IMR-90 (cell line): ENCODE measurements at places on chromosomes 12 and 14. TPM values are rescaled to one million over a fixed set of nuclear protein-coding genes. Genes with fewer than 3 reads are reported as not detected.
A peak's percentile ranks its signal among the peaks of the same experiment; 100 is the strongest.

Gene KRT6A
- not detected in 2 replicates for polyA plus RNA-seq

- DNase-seq, result no peak
- no peak overlapping the region for H3K4me3 ChIP-seq
These were observed 8.7 kb upstream of the TMEM63C start for GRCh38 chr14:77172916-77173315.

GRCh38 chr12:111448266-111448830, 42.6 kb downstream of the SH2B3 start:
- peaks cover 13% of the 10 kb centered on the region for H3K4me1 ChIP-seq
- no peak overlapping the region for H3K27ac ChIP-seq

Gene TMEM132D
- not detected in 2 replicates for polyA plus RNA-seq

- H3K27ac ChIP-seq, result no peak overlapping the region
- no peaks in the 10 kb centered on the region for H3K36me3 ChIP-seq
- H3K4me3 ChIP-seq, result no peak overlapping the region
- H3K27me3 ChIP-seq, result no peaks in the 10 kb centered on the region; the same call in none of the 2 replicates
- H3K4me1 ChIP-seq, result peaks cover 2% of the 10 kb centered on the region
These were observed 274.1 kb upstream of the DAAM1 start for GRCh38 chr14:58914279-58914855.

DNA sequence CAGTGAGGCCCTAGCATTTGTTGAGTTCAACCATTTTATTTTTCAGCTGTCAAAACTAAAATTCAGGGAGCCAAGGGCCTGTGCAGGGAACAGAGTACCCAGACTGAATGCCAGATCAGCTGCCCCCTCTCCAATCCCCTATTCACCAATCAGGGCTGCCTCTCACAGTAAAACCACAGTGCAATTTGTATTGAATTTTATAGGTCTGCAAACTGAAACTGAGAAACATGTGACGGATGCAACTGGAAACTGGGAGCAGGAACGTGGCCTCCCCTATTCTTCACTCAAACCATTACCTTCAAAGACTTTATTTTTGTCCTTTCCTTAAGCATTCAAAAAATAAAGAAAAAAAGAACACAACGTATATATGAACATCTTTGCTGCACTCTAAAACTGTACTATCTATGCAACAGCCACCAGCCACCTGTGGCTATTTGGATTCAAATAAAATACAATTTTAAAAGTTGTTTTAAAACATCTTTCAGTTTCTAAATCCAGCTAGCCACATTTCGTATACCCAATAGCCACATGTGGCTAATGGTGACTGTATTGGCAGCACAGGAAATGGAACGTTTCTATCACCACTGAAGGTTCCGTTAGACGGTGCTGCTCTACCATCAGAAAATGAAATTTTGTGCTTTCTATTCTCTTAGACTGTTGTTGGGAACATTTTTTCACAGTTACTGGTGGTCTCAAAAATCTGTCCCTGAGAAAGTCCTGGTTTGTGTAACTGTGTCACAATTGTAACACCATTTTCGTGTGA, 371.3 kb upstream of the FAR2 start:
- H3K27ac ChIP-seq, result no peak overlapping the region
- H3K4me3 ChIP-seq, result no peak overlapping the region
- no peak for DNase-seq
- H3K27me3 ChIP-seq, result no peaks in the 10 kb centered on the region
- no peaks in the 10 kb centered on the region for H3K4me1 ChIP-seq

Gene JPH4
- polyA plus RNA-seq, result not detected in 2 replicates

Gene LETMD1
- 27.0 and 40.1 TPM in 2 replicates for polyA plus RNA-seq

GRCh38 chr14:75566321-75566720, 12.1 kb upstream of the FLVCR2 start:
- H3K4me1 ChIP-seq, result no peaks in the 10 kb centered on the region
- no peaks in the 10 kb centered on the region for H3K36me3 ChIP-seq
- no peak overlapping the region for H3K27ac ChIP-seq
- peaks cover 57% of the 10 kb centered on the region for H3K27me3 ChIP-seq
- no peak overlapping the region for H3K4me3 ChIP-seq

- DNase-seq, result peak; percentile 64
- H3K36me3 ChIP-seq, result no peaks in the 10 kb centered on the region
- H3K27ac ChIP-seq, result no peak overlapping the region
- no peaks in the 10 kb centered on the region for H3K4me1 ChIP-seq
- H3K27me3 ChIP-seq, result peaks cover 15% of the 10 kb centered on the region
These were observed 106.3 kb downstream of the PTCSC3 start for GRCh38 chr14:36070031-36070719.

Gene HOXC4
- 0.23 and 0.26 TPM in 2 replicates for polyA plus RNA-seq

GRCh38 chr14:100712490-100712889, 14.2 kb upstream of the DLK1 start:
- no peak overlapping the region for H3K4me3 ChIP-seq
- H3K27ac ChIP-seq, result no peak overlapping the region
- H3K4me1 ChIP-seq, result no peaks in the 10 kb centered on the region; the same call in 1 of the 2 replicates
- H3K27me3 ChIP-seq, result peaks cover 43% of the 10 kb centered on the region; the same call in 1 of the 2 replicates
- DNase-seq, result no peak

Gene HPD
- polyA plus RNA-seq, result 0.14 and 0.15 TPM in 2 replicates
